ENCODE measurements at places on chromosomes 3 and 15. TPM values are rescaled to one million over a fixed set of nuclear protein-coding genes. Genes with fewer than 3 reads are reported as not detected.

DNA sequence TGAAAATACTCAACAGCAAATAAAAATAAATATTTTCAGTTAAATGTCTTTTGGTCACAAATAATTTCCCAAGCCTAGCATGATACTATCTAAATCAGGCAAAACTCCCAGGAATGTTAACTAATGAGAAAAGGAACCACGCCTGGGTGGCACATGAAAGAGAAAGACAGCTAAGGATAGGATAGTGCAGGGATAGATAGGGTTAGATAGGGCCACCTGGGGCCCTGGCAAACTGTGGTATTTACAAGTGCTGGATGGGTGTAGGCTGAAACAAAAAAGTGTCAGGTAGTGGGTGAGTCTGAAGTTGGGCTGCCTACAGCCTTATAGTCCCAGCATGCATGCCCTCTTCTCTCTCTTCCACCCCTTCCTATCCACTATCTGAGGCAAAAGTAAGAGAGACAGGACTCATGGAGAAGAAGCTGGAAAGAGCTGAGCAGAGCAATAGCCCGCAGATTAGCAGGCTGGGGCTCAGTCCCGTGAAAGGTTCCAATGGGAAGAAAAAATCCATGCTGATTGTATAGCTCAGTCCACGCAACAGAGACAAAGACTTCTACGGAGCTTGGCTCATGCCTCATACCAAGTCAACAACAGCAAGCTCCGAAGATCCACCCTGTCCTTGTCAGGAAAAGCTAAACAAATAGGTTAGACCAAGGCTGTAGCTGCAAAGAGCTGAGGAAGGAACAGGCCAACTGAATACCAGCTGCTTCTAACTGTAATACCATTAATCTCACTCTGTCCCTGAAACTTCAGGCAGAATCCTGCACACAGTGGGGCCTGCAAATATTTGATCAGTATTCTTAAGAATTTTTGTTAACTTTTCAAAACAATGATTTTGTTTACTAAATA, 342.1 kb upstream of the ATP11B start:
- DNase-seq: no peak
- H3K27me3 ChIP-seq: no peaks in the 10 kb centered on the region
- H3K4me3 ChIP-seq: no peak overlapping the region
- H3K4me1 ChIP-seq: no peaks in the 10 kb centered on the region
- H3K27ac ChIP-seq: no peak overlapping the region

DNA sequence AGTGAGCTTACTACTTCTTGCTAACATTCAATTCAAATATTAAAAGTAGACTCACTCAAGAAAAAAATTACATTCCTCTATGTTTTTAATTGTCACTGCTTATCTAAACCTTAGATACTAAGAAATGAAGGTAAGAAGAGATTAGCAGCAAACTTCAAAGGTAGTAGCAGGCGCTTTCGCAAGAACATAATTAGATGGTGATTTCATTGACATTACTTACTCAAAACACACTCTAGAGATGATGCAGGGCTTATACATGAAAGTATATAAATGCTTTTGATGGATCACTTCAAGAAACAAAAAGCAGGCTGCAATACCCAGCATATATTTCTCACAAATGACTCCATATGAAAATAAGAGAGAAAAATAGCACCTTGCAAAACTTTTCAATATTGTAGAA, 86.8 kb downstream of the FSIP1 start:
- no peaks in the 10 kb centered on the region for H3K4me1 ChIP-seq
- no peak for DNase-seq
- no peak overlapping the region for H3K4me3 ChIP-seq
- no peak overlapping the region for H3K27ac ChIP-seq
- H3K27me3 ChIP-seq: no peaks in the 10 kb centered on the region
- no peaks in the 10 kb centered on the region for H3K36me3 ChIP-seq

DNA sequence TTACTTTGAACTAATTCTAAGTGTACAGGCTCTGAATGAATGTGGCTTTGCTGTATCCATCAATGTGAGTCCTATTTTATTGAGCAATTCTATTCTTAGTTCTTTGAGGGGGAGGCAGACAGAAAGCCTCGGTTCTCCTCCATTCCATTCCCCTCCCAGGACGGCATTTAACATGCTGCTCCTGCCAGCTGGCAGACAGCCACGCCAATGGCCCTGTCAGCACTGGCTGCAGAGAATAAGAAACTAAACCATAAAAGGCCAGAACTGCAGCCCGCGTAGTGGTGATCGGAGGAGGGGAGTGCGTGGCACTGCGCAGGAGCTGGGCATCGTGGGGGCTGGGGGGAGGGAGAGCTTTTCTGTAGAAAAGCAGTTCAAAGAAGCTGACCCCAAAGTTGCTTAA, 76.0 kb upstream of the HACD2 start:
- H3K27me3 ChIP-seq: no peaks in the 10 kb centered on the region
- no peaks in the 10 kb centered on the region for H3K4me1 ChIP-seq
- no peaks in the 10 kb centered on the region for H3K36me3 ChIP-seq
- DNase-seq: no peak

- H3K4me3 ChIP-seq: no peak overlapping the region
- no peaks in the 10 kb centered on the region for H3K4me1 ChIP-seq
- no peak overlapping the region for H3K27ac ChIP-seq
- no peaks in the 10 kb centered on the region for H3K27me3 ChIP-seq
Measured at GRCh38 chr15:47326410-47327333, 390.6 kb upstream of the SEMA6D start.

Gene PLA2G4D
- 0.28 TPM for total RNA-seq
